ENCODE measurements at places on chromosomes 7 and 10. TPM values are rescaled to one million over a fixed set of nuclear protein-coding genes. Genes with fewer than 3 reads are reported as not detected.

ACHE gene
- not detected for polyA plus RNA-seq

GRCh38 chr10:72802763-72803505 lies 90.6 kb upstream of the OIT3 start:
- DNase-seq: no peak

DNA sequence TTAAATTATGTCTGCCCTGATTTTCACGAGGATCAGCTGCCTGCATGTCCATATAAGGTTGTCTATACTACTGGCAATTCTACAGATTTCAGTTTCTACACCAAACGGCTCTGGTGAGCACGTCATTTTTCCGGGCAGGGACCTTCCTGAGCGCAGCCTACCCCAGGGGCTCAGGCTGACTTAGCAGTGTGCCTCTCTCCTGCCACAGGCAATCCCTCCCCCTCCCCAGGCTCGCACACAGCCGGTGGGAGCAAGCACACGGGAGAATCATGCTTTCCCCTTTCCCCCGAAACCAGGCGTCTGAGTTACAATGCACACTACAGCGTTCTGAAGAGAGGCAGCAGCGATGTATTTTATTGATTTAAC lies 1.7 kb downstream of the KLF6 start:
- DNase-seq: peak; percentile 78

DNA sequence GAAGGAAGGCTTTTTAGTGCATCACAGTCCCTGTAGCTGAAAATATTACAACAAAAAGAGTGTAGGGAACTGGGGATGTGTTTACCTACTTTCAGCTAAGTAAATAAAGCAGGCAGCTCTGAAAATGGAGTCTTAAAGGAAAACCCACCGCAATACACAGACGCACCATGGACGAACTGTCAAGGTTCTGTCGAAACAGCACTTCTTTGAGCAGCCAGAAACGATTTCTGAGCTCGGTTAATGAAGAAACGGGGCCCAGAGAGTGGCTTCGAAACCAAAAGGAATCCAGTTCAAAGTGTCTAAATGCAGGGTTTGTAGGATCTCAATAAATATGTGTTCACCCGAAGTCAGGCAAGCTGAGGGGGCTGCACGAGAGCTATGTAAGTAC lies 275.4 kb upstream of the NEBL start:
- no peak for DNase-seq

- no peak for DNase-seq
Observed at GRCh38 chr10:48555310-48556042, 49.4 kb downstream of the ARHGAP22 start.

BAZ1B gene
- polyA plus RNA-seq: 5.8 TPM

GIMAP5 gene
- polyA plus RNA-seq: 679 TPM

DNA sequence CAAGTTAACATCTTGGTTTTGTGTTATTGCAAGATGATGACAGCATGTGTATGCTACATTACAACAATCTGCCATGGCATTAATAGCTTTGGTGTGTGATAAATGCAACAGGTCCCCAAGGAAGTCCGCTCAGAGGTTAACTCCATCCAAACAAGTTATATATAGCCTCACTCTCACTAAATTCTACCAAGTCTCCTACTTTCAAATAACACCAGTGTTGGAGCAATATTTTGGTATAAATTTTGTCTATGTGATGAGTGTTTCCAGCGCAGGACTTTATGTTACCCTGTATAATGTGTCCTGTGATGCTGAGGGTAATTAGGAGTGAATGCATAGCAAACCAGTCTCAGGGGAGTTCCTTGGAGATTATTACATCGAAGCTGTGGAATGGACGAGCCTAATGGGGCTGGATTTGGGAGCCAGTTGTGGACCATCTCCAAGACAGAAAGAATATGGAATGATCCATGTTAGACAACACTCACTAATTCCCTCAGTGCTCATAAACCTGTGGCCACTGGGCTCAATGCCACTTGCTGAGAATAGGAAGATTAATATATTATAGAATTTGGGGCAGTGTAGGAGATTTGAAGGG lies 127.6 kb upstream of the CXCL12 start:
- no peak for DNase-seq

GRCh38 chr10:74787457-74787856 lies 38.9 kb upstream of the KAT6B start:
- DNase-seq: no peak

DNA sequence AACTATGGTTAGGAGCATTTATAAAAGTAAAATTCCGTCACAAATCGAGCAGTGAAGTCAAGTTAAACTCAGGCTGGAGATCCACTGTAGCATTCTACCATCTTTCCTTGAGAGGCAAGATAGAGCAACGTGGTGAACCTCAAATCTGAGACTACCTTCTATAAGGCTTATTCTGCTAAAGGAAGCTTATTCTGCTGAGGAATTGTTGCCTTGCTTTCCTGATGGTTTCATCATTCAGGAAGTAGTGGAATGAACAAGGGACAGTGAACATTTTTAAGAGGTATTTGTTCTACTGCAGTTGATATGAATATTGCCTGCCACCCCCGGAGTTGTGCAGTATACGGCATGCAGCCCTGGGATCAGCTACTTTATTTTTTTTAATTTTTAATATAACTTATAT lies 170.8 kb downstream of the VPS50 start:
- no peak for DNase-seq

GRCh38 chr7:143849785-143850479 lies 52.0 kb downstream of the TCAF1 start:
- DNase-seq: no peak

GRCh38 chr10:122018951-122019413 lies 30.0 kb downstream of the TACC2 start:
- no peak for DNase-seq

- DNase-seq: no peak
Observed at GRCh38 chr7:155306673-155307470, 9.2 kb downstream of the INSIG1 start.

DNA sequence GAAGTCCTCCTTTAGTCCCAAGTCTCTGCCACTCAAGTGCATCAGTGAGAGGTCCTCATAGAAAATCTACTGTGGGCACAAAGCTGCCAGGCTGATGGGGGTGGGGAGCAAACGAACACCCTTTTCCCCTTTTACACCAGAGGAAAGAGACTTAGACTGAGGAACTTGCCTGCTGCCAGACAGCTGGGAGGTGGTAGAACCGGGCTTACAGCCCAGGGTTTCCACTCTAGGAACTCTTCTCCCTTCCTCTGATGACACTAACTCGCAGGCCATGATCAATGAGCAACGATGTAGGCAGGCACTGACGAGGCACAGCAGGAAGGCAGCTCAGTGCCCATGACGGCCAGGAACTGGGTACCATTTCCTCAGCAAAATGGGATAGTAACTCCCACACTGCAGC lies 11.0 kb upstream of the SH2D4B start:
- DNase-seq: no peak

GRCh38 chr7:102985176-102985783 lies 72.5 kb downstream of the LRRC17 start:
- no peak for DNase-seq

- no peak for DNase-seq
Observed at GRCh38 chr7:108261560-108262255, 131.5 kb upstream of the LAMB4 start.

DNA sequence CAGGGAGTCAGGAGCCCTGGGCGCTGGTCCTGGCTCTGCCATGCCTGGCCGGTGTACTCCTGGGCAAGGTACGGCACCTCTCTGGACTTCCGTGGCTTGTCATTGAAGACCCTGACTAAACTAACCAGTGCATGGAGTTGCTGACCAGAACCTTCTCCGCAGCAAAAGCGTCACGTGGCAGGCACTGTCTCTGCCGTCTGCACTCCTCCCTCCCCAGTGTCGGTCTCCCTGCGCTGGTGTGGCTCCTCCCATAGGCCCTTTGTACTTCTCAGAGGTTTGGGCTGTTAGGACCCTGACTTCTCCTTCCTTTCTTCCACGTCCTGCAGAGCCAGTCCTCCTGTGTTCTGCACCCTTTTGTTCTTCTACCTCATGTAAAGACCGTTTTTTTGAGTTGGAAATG lies 100.6 kb upstream of the CREB5 start:
- no peak for DNase-seq

FAM131B gene
- not detected for polyA plus RNA-seq

DNA sequence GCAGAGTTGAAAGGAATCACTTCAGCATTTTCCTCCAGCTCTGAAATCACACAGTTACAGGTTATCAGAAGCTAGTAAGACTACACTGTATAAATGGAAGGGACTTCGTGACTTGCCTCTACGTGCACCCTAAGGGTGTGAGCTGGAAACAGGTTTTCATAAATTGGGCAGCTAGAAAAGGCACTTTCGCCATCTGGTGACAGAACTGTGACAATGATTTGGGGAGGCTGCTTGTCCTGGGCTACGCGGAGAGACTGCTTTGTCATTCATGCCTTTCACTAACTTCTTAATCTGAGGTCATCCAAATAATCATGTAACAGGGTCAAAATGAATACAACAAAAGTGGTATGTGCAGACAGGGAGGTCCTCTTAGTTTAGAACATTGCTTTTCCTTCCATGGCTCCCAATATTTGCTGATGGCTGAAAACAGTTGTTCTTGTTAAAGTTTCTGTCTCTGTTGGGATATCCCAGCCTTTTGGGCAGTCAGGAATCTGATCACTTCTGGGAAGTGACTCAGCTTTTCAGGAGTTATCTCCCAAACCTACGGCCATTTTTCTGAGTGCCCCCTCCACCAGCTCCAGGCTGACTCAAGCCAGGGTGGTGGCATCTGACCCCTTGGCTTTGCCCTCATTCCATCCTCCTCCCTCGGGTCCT lies 17.8 kb downstream of the VWC2 start:
- no peak for DNase-seq

DNA sequence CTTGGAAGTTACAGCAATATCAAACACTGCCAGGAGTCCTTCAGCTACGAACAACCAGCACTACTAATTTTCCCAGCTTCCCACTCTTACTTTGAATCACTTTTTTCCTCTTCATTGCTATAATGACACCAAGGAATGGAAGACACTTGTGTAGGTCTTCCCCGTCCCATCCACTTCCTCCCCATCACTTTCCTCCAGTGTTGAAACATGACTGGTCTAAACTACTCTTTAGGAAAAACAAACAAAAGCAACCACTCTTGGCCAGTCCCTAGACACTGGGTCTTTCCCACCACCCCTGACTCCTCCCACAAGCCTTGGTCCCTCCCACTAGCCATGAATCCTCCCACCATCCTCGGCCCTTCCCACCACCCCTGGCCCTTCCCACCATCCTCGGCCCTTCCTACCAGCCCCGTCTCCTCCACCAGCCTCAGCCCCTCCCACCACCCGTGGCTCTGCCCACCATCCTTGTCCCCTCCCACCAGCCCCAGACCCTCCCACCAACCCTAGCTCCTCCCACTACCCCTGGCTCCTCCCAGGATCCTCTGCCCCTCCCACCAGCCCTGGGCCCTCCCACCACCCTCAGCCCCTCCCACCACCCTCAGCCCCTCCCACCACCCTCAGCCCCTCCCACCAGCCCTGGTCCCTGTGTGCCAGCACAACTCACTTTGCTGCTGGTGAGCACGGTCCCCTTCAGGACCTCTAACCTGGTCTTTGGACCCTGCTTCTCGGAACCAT lies 68.5 kb downstream of the CXCL12 start:
- no peak for DNase-seq

CFTR gene
- not detected for polyA plus RNA-seq

- no peak for DNase-seq
Observed at GRCh38 chr7:20170633-20171032, 46.6 kb downstream of the MACC1 start.

DNA sequence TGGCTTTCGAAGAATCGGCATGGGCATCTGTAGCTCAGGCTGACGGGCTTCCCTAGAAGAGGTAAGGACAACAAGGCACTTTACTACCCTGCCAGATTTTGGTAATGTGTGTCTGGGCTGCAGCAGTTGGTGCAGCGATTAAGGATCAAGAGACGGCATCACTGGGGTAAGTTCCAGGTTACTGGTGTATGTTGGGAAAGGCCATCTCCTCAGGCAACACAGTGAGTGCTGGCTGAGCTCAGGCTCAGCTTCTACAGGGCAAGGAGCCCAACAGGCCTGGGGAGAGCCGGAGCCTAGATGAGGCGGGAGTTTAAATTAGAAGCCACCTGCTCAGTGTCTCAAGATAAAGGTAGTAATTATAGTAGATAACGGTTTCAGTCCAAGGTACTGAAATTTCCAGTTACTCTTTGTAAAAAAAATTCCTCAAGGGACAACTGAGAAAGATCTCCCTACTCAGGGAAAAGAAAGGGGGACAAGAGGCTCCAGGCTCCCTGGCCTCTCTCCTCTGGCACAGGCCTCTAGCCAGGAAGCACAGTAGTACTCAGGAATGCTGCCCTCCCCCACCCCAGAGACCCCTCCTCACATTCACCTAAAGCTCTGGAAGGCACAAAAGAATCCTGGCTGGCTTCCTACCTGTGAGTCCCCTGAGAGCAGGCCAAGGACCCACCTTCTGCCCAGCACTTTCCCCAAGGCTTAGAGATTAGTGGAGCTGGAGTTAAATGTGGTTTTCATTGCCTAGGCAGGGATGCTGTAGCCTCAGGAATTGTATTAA lies 3.9 kb downstream of the CXCL12 start:
- DNase-seq: no peak

- no peak for DNase-seq
Observed at GRCh38 chr10:132326925-132327324, 5.1 kb upstream of the LRRC27 start.

GRCh38 chr10:23198940-23199767 lies 7.0 kb downstream of the PTF1A start:
- DNase-seq: no peak

- DNase-seq: no peak
Observed at GRCh38 chr10:122243550-122243949, 27.5 kb upstream of the BTBD16 start.

DNA sequence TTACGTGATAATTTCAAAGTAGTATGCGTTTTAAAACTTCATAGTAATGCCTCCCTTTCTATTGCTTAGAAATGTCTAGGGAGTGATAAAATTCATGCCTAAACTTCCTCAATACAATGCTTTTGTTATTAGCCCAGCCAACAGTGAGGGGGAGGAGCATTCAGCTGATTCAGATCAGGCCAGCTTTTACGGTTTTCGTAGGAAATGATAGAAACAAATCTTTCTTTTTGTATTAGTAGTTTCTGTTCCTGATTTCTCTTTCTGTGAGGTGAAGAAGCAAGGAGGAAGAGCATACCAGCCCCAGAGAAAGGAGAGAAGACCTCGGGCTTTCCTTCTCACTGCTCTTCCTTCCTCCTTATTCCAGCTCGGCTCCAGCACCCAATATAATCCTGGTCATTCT lies 35.2 kb upstream of the ITPRID1 start:
- DNase-seq: no peak

DNA sequence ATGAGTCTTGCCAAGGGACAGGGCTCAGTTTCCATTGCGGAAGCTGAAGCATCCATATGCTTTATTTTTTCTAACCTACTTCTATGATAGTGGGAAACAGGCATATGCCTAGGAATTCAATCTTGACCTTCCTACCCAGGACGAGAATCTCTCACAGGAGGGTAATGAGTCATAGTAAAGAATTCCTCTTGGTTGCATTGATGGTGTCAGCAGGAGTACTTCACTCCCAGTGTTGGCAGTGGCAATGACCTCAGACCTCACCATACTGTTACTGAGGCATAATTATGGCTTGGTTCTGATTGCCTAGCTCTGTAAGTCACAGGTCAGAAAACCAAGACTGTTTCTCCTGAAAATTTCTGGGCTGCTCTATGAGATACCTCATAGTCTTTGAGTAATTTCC lies 552.9 kb downstream of the ARL4A start:
- no peak for DNase-seq
